ENCODE measurements at places on chromosomes 5 and 9.
A peak's percentile ranks its signal among the peaks of the same experiment; 100 is the strongest.

GRCh38 chr9:87280421-87280820, 217.2 kb upstream of the DAPK1 start:
- DNase-seq: no peak

DNA sequence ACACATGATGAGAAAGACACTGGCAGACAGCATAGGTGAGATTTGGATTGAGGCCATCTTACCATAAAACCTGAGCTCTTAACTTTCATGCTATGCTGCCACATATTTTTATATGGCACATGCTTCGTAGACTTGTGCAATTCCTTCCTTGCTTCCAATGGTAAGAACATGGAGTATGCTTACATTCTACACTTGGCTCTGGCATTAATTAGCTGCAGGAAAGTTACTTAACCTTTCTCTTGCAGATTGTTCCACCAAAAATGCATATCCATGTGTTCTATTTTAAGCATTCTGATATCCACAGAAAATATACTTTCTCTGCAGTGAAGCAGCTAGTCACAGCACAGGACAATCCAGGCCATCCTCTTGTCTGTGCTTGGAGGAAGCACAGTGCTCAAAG, 119.4 kb downstream of the MPDZ start:
- DNase-seq: no peak

DNA sequence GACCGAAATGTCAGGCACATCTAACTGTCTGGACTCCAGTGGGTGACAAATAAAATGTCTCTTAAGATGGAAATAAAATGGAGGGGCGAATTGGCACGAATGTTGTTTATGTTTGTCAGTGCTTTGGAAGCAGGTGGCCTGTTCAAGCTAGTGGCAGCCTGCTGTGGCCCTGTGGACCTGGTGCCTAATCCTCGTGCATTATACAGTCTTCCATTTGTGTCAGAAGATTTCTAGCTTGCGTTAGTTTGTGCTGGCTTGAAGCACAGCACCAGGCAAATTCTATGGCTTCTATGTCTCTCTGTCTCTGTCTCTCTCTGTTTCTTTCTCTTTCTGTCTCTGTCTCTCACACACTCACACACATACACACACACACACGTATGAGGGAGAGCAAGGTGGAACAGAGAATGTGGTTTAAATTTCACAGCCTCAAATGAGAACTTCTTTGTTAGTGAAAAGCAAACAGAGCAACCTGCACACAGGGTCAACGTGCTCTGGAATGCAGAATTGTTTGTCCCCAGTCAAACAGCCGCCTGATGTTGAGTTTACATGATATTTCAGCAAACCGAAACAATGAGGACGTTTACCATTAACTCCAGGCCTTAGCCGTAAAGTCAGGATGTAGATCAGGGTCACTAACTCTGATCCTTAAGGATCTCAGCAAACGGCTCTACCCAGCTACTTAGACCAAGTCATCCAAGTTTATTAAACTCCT, 39.0 kb upstream of the CD180 start:
- DNase-seq: no peak

DNA sequence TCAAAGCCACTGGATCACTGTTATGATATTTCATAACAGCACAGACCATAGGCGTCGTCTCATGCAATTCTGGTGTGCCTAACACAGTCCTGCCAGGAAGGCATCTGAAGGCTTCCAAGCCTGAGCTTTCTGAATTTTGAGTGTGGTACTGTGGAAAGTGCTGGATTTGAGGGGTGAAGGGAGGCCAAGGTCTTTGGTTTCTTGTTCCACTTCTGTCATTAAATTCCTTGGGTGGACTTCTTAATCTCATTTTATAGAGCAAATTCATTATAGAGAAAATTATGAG, 441.3 kb upstream of the PIK3R1 start:
- DNase-seq: no peak

- DNase-seq: no peak
Observed at GRCh38 chr5:67042176-67043003, 154.2 kb downstream of the CD180 start.

- DNase-seq: peak; percentile 24
Observed at GRCh38 chr9:137157618-137158415, 12.0 kb downstream of the LRRC26 start.

DNA sequence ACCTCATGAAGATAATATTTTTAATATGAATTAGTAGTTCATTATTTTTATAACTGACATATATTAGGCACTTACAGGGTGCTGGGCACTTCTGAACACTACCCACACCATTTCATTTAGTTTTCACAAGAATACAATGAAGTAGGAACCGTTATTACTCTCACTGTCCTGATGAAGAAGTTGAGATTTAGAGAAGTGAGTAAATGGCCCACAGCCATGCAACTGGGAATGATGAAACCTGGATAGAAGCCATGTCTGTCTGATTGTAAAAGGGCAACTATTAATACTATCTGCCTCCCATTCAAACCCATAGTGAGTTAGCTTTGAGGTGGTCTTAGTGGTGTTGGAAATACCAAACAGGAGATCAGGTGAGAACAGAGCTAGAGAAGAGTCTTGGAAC, 29.6 kb upstream of the OTULINL start:
- DNase-seq: peak; percentile 14

DNA sequence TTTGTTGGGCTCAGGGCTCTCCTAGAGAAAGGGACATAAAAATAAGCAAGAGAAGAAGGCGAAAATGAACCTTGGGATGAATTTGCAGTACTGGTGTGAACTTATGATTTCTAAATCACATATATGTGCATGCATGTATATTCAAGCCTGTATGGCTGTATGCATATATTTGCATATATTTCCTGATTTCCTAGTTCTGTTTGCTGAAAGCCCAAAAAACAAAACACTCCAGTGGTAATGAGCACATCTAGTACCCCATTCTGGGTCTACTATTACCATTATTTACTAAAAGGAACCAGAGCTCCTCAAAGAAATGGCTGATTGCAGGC, 7.3 kb downstream of the ZFP62 start:
- DNase-seq: no peak

DNA sequence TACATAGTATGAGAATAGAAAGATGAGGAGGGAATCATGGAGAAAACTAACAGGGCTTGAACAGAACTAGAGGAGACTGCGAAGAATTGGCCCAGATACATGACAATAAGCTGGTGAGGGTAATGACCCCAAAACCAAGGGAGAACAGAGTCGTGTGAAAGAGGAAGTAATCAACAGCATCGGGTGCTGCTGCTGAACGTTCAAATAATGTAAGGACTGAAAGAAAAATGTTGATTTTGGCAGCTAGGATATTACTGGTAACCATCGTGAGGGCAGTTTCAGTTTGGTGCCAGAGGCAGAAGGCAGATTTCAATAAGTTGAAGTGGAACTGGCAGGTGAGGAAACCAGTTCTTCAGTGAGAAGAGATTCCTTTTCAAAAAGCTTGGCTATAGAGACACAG, 66.8 kb upstream of the SMC2 start:
- no peak for DNase-seq

DNA sequence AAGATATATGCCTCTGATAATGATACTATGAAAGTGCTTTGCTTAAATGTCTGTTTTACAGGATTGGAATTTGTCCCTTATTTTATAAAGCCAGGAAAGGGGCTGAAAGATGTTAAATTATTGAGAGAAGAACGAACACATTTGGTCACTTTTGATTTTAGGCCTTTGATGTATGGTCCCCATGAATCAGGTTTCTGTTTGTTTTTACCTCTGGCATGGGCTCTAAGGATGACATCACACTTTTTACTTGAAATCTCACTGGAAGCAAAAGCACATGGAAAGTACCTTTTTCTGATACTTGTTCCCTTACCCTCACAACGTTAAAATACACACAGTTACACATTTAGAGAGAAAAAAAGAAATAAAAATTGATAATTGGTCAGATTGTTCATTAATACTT, 6.9 kb downstream of the OTULIN start:
- peak; percentile 57 for DNase-seq

Data from fibroblast of mammary gland (primary cell).